NCI-H460 (cell line): ENCODE measurements at places on chromosomes 5 and 9.
A peak's percentile ranks its signal among the peaks of the same experiment; 100 is the strongest.

- no peak for DNase-seq
Measured at GRCh38 chr5:179380211-179381035, 35.2 kb upstream of the ADAMTS2 start.

- DNase-seq = no peak
Measured at GRCh38 chr5:107772418-107773310, 101.9 kb upstream of the EFNA5 start.

- DNase-seq = no peak
Measured at GRCh38 chr9:127170652-127171051, 48.2 kb upstream of the ANGPTL2 start.

GRCh38 chr9:101242651-101243050 is 142.2 kb downstream of the BAAT start:
- DNase-seq = no peak

GRCh38 chr9:121367306-121368137 is 2.5 kb downstream of the STOM start:
- no peak for DNase-seq

- DNase-seq = peak; percentile 78
Measured at GRCh38 chr5:39948867-39949468, 524.2 kb upstream of the DAB2 start.

DNA sequence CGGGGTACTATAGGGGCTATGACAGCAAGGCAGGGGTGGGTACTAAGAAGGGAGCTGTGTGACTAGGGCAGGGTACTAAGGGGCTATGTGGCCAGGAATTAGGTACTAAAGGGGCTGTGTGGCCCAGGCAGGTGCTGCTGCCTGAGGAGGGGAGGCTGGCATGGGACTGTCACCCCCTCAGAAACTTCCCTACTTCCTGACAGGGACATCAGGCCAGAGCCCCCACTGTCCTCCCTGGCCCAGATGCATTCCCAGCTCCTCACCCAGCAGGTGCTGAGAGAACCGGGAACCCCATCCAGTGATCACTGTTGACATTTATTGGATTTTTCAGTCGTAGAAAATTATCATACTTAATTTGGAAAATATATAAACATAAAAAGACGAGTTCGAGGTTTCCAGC is 26.6 kb downstream of the IRX2 start:
- DNase-seq = no peak

- no peak for DNase-seq
Measured at GRCh38 chr9:114497727-114498382, 7.4 kb downstream of the WHRN start.

DNA sequence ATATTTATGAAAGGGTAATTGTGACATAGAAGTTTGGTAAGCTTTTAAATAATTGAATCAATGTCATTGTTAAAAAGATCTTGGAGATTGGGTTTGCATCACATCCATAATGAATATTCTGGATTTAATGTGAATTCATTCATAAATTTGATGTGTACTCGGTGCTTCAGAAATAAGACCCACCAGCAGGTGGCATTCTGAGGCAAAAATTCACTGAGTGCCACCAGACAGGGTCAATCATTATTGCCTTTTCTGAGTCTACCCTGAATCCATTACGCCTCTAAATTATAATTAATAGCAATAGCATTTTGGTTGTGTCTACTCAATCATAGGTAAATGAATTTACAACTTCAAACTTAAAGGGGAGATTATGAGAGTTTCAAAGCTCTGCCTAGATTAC is 1.0 kb downstream of the TRPC7 start:
- DNase-seq = peak; percentile 8

DNA sequence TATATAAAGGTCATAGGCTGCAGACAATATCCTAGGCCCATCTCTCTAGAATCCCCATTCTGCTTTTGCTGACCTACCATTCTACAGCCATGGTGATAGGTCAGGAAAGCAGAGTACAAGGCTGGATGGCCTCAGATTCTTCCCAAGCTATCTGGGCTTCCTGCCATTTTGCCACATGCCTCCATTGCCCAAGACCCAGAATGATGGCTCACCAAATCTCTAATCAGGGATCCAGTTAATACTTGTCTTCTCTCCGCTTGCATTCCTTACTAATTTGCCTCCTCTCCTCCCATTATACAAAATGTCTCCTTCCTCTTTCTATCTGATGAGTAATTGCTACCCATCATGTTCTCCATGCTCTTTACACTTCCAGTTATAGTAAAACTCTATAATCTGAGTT is 22.7 kb upstream of the NDUFS4 start:
- DNase-seq = no peak
